AG10803 (cell line): ENCODE measurements at places on chromosomes 6 and 20.

GRCh38 chr6:122322824-122323223 is 76.6 kb upstream of the HSF2 start:
- peak; percentile 17 for DNase-seq

- no peak for DNase-seq
Measured at GRCh38 chr6:33975661-33976436, 170.0 kb downstream of the GRM4 start.

- no peak for DNase-seq
Measured at GRCh38 chr20:53980031-53980465, 90.3 kb downstream of the BCAS1 start.

DNA sequence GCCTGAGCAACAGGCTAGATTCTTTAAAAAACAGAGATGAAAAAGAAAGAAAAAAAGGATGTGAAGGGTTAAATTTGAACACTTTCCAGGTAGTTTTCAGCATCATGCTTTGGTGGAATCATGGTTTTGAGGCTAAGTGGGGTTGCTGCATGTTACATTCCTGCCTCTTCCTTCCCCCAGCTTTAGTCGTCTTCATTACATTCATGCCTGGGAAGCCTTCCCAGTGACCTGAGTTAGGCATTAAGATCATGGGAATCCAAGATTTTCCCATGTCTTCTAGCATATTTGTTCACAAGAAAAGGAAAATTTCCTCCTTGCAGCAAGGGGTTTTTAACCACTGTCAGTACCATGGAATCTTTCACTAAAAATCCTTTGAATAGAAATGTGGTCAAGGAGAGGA is 12.0 kb downstream of the TPX2 start:
- DNase-seq: peak; percentile 98
